ENCODE measurements at places on chromosomes 12 and 14.

GRCh38 chr12:12070674-12071656, at the start of gene BCL2L14:
Gene BCL2L14, plus strand, starts transcription at chr12:12070939. Its CDS starts 8,367 bp downstream, at chr12:12079306.
- peak; percentile 17 for DNase-seq

DNA sequence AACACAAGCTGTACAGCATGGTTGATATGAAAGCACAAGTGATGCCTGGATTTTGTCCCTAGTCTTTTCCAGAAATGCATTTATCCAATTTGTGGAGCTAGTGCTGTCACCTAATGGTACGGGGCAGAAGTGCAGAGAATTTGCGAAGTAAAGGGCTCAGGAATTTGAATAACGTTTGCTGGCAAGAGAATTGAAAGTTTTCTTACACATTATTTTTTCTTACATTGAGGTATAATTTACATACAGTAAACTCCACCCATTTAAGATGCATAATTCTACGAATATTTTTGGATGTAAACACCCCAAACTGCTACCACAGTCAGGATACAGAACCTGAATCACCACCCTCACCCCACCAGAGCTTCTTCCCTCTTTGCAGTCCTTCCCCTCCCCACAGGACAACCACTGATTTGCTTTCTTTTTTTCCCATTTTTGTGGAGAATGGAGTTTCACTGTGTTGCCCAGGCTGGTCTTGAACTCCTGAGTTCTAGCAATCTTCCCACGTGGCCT, 3.5 kb downstream of the AICDA start:
- peak; percentile 52 for DNase-seq

DNA sequence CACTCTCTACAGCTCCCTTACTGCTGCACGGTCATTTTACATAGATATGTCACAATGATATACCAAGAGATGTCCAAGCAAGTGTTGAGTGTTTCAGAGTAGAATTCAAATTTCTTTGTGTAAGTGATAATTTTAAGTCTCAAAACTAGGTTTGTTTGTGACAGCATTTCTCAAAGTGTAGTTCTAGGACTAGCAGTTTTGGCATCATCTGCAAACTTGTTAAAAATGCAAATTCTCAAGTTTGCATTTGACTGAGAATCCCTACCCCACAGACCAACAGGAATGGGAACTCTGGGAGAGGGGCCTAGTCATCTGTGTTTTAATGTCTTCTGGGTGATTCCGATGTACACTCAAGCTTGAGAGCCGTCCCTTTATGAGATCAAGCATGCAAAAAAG, 97.6 kb downstream of the HELB start:
- peak; percentile 10 for DNase-seq

- DNase-seq: no peak
Measured at GRCh38 chr14:76698631-76699030, 62.6 kb upstream of the VASH1 start.

GRCh38 chr14:59268858-59269257, 80.4 kb downstream of the DAAM1 start:
- no peak for DNase-seq

- peak; percentile 92 for DNase-seq
Measured at GRCh38 chr12:4450551-4451112, 5.0 kb upstream of the FGF6 start.

DNA sequence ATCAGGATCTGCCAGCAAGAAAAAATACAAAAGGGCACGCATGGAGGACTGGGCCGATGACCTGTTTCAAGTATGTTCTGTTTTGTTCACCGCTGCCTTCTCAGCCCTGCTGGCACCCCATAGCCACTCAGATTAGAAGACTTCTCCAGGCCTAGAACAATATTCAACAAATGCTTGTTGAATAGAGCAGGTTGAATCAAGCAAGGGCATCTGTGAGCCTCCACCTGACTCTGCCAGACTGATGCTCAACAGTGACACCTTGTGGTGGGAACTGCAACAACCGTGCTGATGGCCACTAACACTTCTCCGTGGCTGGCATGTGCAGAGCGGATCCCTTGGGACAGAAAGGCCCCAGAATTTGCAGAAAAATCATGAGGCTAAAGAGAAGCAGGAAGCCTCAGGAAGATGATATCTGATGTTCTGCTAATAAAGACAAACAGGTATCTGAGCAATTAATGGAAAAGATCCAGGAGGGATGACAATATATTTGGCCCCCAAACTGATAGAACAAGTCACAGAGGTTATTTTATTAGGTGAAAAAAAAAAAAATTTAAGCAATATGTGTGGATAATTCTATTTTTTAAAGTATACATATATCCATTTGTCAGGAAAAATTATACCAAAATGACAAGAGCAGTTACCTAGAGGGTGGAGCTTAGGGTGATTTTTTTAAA, 114.3 kb downstream of the KSR2 start:
- peak; percentile 75 for DNase-seq

DNA sequence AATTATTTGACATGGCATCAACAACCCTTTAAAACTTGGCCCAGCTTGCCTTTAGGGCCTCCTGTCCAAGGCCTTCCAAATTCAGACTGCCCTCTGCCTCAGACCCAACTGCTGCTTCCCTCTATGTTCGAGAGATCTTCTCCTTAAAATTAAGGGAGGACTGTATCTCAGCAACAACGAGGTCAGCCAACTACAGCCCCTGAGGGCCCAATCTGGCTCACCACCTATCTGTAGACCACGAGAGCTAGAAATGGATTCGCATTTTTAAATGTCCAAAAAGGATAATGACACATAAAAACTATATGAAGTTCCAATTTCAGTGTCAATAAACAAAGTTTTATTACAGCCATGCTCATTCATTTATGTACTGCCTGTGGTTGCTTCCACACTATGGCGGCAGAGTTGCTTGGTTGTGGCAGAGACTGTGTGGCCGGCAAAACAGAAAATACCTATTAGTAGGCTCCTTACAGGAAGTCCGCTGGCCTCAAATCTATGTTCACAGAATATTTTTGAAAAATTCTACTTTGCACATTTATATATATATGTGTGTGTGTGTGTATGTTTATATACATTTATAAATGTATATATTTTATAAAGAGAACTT, 1026.9 kb downstream of the BCL11B start:
- no peak for DNase-seq

DNA sequence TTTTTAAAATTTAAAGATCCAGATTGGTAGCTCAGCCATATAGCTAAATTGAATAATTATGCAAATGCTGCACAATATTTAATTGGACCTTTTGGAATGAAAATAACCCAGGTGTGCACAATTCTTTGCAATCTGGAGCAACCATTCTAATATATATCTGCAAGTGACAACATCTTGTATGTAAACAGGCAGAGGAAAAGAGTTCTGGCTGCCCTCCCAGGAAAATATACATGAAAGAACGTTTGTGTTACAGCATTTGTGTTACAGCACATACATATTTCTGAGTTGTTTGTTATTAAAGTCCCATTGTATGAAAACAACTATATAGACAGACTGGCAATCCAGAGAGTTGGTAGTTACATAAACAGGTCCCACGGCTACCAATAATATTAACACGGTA, 377.5 kb downstream of the DIO2 start:
- DNase-seq: no peak

DNA sequence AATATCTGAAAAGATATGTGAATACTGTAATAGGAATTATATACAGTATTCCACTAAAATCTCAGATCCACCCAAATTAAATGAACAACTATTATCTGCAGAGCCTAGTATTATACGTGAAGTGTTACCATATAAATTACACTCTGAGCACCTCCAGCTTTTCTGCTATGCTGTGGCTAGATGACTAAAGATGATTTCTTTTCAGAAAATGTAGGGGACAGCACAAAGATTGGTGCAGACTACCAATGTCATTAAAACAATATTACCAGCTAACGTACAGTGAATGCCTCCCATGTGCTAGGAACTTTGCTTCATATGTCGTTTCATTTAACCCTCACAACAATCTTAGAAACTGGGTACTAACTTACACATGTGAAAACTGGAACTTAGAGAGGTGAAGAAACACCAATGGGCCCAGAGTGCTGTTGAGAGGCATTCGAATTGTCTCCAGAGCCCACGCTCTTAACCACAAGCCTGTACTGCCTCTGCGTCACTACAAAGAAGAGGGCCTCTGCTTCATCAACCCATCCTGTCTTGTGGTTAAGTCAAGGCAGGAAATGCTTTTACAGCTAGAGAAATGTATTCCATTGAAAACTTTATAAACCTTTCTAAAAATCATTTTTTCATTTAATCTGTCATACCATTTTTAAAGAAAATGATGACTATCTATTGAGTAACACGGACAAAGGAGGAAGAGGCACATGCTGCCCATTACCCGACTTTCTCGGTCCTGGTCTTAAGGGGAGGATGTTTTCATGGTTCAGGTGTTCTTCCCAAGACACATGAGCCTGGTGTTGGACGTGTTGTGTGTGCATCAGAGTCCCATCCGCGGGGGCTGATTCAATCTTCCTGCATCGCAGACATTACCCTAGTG, 1.3 kb downstream of the GPR65 start:
- no peak for DNase-seq

DNA sequence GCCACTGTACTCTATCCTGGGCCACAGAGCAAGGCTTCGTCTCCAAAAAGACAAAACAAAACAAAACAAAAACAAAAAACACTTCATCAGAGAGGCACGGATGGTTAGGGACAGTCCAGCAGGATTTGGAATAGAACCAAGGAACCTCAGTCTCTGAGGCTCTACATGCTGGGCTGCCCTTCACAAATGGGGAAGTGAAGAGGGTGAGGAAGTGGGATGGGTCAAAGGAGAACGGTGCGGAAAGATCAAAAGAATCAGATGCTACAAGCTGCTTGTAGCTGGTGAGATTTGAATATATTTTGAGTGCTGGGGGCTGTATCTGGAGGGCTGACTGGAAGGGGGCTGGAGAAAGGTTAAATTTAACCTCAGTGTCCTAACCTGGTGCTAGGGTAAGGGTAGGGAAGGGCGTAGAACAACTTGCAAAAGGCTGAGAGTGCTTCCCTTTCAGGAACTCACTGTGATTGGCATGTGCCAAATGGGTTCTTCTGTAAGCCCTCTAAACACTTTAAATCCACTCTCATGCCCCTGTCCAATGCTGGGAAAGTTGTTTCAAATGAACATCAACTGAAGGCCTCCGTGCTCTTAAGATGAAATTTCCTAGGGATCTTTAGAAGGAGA, 4.6 kb downstream of the FOXJ2 start:
- no peak for DNase-seq

DNA sequence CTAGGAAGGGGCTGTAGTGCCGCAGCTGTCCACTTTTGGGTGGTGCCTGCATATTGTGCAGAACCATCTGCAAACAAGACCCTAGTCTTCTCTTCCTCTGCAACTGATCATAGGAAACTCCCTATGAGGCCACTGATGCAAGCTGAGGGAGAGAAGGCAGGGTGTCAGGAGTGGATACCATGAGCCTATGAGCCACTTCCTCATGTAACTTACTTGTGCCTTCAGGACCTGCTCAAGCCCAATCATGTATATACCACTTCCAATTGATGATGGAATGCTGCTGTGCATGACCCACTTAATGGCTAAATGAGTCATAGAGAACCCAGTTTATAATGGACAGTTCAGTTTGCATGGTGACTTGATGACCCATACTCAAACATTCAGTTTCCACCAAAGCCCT, 107.9 kb downstream of the ALG10B start:
- DNase-seq: no peak

DNA sequence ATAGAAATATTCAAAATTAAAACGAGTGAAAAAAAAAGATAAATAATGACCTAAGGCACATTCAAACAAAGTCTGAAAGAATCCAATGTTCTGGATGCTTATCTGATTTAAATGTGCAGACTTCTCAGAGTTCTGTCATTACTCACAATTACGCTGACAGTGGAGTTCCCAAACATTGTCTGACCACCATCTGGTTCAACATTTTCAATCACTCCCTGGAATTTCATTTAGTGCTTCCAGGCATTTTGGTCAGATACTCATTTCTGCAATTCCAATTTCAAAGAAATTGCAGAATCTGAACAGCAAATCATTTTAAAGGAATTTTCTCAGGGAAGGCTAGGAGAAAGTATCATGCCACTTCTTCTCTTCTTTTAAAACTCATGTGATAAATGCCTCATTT, 398.2 kb upstream of the PDE3A start:
- no peak for DNase-seq

GRCh38 chr12:120668868-120669840, 17.8 kb upstream of the MLEC start:
- DNase-seq: no peak

GRCh38 chr12:46179693-46180452, 89.0 kb downstream of the SLC38A1 start:
- DNase-seq: peak; percentile 37

DNA sequence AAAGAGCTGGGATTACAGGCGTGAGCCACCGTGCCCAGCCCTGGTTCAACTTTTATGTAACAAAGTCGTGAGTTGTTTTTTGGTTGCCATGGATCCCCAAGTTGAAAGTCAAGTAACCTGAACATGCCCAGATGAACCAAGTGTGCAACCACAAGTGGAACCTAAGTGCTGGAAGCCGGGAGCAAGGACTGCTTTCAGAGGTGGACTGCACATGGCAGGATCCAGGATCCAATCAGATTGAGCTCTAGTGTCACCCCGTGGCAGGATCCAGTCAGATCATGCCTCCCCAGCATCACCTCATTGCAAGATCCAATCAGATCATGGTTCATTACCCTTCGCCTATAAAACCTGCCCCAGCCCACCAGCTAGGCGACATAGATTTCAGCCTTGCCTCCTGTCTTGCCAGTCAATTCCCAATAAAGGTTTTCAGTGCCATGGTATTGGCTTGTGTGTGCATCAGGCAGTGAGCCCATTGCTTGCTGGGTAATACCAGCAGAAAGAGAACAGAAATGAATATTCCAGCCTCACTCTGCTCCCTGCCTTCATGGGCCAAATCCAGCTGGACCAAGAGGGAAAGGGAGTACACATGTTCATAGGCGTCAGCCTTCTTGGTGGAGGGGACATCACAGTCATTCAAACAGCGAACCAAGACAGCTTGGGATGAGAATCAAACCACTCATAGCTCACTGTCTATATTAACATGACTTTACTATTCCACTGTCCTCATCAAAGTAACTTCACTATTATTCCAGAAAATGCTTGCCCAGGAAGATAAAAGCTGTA, 43.6 kb upstream of the VASH1 start:
- DNase-seq: no peak

GRCh38 chr12:5203274-5203673, 159.6 kb downstream of the KCNA5 start:
- DNase-seq: no peak

DNA sequence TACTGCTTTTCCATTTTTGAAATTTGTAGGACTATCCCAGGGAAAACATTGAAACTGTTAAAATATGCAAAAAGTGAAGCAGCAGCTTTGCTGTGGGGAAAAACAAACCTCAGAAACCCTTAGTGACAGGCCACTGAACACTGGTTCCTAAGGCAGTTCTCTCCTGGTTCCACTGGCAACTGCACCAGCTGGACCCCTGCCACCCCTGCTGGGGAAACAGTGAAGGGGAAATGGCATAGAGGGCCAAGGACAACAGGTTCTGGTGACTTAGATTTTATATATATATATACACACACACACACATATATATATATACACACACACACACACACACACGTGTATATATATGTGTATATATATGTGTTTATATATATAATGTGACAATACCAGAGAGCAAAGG, 16.2 kb upstream of the KRT7 start:
- no peak for DNase-seq

- no peak for DNase-seq
Measured at GRCh38 chr12:100077367-100077766, 65.3 kb downstream of the BLTP3B start.

GRCh38 chr12:92784797-92785562, 82.2 kb downstream of the PLEKHG7 start:
- DNase-seq: peak; percentile 79

Data from NCI-H526 (cell line).